ENCODE measurements at places on chromosomes 12 and 14.

DNA sequence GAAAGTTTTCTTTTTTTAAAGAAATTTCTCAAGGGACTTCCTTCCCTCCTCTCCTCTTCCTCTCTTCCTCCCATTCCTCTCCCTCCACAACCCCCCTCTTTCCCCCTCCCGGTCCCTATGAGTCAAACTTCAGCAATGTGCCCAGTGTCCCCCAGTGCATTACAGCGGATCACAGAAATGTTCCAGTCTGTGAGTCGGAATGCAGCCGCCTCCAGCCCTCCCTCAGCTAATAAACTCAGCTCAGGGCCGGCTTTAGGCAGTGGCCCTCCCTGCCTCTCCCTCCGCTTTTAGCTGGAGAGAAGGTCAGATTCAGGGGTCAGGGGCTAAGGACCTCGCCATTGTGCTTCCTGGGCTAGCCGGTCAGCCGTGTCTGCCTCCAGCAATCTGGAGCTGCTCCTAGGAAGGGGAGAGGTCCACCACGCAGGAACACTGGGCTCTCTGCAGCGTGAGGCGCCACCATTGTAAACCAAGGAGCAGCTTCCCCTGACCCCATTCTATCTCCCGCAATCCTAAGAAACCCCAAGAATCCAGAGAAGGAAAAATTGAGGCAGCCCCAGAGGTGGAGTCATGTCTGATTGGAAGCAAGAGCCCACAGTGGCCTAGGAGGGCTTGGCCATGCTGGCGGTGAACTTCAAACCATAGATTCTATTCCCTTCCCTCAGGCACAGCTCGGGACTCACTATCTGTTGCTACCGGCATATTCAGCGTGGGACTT is 1.1 kb upstream of the HDAC7 start:
- peak; percentile 86 for ATAC-seq

- ATAC-seq = no peak
Observed at GRCh38 chr14:100278702-100279101, 27.5 kb downstream of the SLC25A29 start.

GRCh38 chr12:47094804-47095203 is 15.0 kb upstream of the AMIGO2 start:
- ATAC-seq = no peak

DNA sequence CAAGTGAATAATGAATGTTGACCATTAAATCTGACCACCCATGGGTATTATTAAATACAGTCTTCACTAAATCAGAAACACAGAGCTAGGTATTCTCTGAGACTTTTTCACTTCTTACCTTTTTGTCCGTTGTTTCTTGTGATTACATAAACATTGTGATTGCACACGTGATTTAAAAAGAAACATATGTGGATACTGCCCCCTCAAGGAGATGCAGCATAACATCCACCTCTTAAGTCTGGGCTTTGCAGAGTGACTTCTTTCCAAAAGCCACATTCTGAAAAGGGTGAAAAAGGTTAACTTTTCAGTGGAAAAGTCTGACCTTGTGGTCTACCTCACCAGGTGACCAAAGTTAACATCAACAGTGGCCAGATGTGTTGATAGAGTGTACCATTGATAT is 185.5 kb upstream of the FAR2 start:
- ATAC-seq = no peak

- ATAC-seq = no peak
Observed at GRCh38 chr14:81716953-81717352, 183.3 kb upstream of the SEL1L start.

GRCh38 chr12:59059088-59059935 is 139.0 kb upstream of the LRIG3 start:
- no peak for ATAC-seq

DNA sequence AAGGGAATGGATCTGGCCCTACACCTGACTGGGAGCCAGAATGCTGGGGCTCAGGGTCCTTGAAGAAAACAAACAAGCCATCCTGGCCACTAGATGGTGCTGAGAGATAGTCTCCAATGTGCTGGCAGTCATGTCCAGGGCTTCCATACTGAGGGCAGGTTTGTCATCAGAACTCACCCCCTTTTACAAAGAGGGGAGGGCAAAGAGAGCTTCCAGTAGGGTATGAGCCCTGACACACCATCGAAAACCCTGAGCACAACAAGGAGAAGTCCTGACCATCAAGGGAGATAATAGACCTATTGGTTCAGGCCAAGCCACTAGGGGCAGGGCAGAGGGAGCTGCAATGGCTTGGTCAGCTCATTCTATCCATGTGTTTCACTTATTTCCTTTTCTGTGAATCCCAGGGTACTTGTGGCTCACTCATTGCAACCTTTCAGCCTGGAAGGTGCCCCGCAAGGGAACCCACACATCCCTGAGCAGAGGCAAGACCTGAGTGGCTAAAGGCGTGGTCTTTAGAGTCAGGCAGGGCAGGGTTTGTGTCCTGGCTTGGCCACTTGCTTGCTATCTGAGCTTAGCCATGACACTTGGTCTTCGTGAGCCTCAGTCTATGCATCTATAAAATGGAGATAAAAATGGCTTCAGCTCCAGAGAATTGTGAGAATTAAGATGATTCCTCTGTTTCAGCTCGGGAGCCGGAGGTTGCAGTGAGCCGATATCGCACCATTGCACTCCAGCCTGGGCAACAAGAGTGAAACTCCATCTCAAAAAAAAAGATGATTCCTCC is 6.2 kb upstream of the PLEKHH1 start:
- ATAC-seq = peak; percentile 66

DNA sequence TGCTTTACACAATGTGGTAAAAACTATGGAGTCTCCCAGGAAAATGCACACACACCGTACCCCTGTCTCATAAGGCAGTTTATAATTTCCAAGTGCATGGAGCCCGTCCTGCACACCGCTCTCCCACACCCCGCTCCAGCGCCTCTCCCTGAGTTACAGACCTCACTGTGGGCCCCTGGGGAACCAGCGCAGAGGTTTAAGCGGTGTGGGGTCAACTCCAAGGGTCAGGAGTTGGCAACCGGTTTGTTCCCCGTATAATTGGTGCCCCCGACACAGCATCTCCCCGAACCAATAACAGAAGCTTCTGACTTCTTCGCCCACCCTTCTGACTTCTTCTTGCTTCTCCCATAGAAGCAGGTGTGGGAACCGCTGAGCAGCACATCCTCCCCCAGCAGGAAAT is 58.4 kb upstream of the DDX11 start:
- ATAC-seq = no peak

DNA sequence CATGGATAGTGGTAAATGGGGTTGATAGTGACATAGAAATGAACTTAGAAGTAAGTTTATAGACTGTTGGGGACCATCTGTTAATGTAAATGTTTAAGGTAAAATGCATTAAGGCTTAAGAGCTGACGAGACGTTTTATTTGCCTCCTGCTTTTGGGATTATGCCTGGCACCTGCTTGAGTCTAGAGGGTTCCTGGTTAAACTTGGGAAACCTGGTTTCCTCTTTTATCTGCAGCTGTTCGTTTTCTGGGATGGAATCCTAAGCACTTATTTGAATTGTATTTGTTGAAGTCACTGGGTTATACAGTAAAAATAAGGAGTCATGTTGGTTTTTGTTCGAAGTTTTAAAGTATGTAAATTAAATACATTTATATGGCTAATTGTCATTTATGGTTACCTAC is 914.7 kb downstream of the NRXN3 start:
- no peak for ATAC-seq

DNA sequence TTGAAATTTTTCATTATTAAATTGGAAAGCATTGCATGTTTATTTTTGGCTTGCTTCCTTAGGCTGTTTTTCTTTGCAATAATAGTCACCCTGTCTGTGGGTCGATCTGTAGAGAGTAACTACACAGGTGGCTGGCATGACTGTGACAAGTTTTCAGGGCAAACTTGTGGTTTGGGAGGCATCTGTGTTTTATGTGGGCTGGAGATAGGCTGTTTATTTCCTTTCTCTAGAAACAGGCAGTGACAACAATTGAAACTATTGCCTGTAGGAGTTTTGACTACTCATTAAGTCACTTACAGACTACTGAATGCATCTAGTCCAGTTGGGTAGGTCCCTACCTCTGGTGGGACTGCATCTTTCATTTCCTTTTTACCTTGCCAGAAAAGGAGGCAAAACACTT is 155.6 kb downstream of the DYRK2 start:
- ATAC-seq = no peak

DNA sequence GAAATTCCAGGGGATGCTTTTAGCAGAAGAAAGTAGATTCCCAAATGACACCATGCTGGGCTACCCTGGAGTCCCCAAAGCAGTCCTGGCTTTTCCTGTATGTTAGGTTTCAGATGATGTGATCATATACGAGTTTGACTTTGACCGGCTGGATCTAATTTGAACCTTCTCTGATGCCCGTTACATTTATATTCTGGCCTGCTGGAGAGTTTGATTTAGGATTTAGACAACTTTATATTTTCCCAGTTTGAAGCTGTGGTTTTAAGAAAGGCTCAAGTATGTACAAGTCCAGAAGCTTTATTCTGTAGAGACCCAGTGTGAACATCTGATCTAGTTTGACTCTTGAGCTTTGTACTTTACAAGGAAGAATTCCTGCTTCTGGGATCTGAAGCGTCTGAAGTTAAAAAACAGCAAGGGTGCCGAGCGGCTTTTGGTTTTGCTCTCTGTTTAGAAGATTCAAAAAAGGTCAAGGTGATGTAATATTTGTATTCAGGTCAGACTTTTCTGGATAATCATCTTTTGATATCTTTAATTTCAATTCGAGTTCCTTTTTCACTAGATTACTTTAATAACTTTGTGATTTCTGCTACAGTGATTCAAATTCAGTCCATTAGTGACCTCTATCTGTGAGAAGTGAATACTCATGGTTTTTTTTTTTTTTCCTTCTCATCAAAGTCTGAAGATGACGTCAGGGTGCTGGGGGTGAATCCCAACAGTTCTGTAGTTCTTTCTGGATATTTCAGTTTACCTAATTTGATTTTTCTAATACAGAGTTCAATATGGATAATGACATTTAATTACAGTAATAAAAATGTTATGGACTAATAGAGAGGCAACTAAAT is 6.3 kb downstream of the FLRT2 start:
- ATAC-seq = no peak

All from gastroesophageal sphincter (tissue), 4 donors.